Activated effector memory CD4-positive, alpha-beta T cell treated with Interleukin-2 at 50 U/mL for 16 hours (primary cell): ENCODE measurements at places on chromosomes 4 and X.

DNA sequence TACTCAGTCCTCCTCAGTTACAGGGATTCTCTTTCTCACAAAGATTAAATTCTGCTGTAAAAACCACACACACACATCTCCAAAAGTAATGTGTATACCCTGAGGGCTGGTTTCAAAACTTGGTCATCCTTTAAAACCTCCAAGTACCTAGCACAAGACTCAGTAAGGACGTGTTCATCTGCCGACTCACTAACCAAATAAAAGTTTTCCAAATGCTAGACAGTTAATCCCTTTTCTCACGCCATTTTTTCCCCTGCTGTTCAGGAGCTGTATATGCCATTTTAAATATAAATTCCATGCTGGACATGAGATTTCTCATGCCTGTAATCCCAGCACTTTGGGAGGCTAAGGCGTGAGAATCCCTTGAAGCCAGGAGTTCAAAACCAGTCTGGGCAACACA is 3.9 kb upstream of the SAT1 start:
- no peak for DNase-seq

- no peak for DNase-seq
Observed at GRCh38 chr4:15749001-15749400, 29.1 kb upstream of the CD38 start.

DNA sequence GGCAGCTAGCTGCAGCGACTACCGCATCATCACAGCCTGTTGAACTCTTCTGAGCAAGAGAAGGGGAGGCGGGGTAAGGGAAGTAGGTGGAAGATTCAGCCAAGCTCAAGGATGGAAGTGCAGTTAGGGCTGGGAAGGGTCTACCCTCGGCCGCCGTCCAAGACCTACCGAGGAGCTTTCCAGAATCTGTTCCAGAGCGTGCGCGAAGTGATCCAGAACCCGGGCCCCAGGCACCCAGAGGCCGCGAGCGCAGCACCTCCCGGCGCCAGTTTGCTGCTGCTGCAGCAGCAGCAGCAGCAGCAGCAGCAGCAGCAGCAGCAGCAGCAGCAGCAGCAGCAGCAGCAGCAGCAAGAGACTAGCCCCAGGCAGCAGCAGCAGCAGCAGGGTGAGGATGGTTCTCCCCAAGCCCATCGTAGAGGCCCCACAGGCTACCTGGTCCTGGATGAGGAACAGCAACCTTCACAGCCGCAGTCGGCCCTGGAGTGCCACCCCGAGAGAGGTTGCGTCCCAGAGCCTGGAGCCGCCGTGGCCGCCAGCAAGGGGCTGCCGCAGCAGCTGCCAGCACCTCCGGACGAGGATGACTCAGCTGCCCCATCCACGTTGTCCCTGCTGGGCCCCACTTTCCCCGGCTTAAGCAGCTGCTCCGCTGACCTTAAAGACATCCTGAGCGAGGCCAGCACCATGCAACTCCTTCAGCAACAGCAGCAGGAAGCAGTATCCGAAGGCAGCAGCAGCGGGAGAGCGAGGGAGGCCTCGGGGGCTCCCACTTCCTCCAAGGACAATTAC is 1.4 kb downstream of the AR start:
- DNase-seq: no peak

DNA sequence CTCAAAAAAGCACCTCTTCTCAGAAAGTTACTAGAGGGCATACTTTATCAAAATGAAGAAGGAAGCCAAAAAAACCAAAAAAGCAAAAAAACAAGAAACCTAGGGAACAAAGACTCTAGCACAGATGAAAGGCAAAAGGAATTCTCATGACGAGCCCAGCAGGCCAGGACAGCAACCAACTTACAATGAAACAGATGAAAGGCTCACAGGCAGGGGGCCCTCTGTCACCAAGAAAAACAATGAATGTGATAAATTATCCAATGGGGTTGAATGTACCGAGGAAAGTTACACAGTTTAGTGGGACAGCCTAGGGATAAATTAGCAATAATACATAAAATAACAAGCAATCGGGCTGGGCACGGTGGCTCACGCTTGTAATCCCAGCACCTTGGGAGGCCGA is 79.0 kb downstream of the GPR82 start:
- no peak for DNase-seq

DNA sequence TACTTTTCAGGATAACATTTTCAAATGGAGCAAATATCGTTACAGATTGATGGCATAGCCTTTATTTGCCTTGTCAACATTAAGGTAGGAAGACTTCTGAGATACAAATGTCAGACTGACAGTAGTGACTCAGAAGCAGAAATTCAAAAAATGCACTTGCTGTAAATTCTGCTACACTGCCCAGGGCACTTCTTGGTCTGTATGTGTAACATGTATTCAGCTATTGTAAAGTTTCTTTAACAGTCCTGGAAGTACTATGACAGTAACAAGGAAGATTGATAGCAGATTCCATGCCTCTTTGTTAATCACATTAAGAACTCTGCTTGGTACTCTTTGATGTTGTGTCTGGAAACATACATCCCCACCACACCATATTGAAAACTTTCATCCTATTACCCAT is 69.6 kb upstream of the PCDH18 start:
- no peak for DNase-seq

DNA sequence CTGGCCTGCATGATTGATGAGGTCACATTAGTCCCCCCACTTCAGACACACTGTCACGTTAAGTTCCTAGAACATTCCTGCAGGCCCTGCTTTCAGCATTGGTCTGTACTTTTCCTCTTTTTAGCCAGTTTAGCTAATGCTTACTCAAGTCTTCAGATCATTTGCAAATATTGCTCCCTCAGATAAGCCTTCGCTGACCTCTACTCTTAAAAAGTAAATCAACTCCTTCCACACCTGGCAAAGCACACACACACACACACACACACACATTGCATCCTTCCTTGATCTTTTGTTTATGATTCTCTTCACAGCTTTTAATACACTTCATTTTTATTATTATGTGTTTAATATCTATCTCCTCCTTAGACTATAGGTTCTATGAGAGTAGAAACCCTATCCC is 31.4 kb downstream of the PARM1 start:
- DNase-seq: no peak

DNA sequence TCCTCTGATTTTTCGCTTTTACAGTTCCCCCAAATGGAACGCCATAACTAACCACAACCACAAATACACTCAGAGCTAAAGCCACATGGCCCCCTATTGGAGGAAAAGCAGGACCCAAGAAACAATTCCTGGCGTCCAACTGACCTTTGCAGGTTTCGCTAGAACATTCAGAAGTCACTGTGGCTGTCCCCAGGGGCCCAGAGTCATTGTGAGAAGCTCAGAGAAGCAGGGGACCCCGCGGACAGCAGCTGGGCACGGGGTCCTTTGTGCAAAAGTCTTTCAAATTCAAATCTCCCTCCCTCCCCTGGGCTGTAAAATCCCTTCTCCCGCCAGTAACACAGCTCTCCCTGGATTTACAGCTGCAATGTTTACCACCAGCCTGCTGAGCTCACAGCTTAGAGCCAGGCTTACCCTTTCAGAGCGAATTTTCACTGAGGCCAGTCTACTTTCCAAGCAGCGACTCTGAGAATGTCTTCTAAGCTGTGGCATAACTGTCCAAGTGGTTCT is 214.8 kb downstream of the CRLF2 start:
- no peak for DNase-seq

- DNase-seq: no peak
Observed at GRCh38 chrX:119303137-119303536, 67.1 kb downstream of the PGRMC1 start.

DNA sequence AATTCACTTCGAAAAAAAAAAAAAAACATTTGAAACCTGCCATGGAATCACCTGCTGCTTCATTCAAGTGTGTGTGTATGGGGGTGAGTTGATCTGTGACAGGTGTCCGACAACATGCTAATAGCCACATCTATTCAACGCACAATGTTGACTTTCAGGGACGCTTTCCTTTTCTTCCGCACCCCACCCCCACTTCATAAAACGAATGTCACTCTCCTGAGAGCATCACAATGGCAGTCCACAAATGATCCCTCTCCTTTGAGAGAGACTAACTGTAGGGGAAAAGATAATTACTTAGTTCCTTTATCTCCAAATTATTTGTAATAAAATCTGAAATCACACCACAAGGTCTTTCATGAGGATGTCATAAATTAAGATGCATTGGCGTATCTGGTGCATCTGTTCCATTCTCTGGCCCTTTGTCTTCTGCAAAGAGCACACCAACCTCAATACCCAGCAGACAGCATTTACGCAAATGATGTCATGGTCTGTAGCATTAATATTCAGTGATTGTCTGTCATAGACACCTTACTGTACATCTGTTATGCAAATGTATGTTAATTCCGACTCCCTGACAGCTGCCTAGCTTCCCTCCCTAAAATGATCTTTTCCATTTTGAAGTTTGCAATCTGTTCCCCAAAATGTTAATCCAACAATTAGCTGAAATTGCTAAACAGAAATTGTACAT is 640.0 kb upstream of the BOD1L1 start:
- no peak for DNase-seq

- no peak for DNase-seq
Observed at GRCh38 chr4:144633215-144633614, 12.7 kb upstream of the HHIP start.

DNA sequence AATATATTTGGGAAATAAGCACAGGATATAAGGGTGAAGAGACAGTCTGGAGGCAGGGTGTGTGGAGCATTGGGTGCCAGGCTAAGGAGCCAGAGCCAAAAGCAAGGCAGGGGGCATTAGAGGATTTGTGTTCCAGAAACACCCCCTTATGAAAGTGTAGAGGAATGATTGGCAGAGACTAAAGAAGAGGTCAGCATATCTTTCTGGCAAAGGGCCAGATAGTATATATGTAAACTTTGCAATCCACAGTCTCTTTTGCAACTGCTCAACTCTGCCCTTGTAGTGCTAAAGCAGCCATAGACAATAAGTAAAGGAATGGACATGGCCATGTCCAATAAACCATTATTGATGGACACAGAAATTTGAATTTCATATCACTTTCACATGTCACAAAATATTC is 3.6 kb upstream of the SLC9A6 start:
- DNase-seq: no peak

DNA sequence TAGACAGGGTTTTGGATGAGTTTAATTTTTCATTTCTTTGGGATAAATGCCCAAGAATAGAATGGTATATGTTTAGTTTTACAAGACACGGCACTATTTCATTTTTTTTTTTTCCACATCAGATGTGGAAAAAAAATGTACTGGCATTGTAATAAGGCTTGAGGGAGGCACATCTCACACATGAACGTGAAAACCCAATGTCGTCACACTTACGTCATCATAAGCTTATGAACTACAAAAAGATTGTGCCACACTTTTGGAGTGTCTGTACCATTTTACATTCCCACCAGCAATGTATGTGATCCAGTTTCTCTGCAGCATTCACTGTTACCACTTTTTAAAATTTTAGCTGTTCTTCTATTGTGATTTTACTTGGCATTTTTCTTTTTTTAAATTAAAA is 74.2 kb downstream of the TAF1 start:
- no peak for DNase-seq

- no peak for DNase-seq
Observed at GRCh38 chr4:141350122-141350905, 129.6 kb downstream of the ZNF330 start.

- no peak for DNase-seq
Observed at GRCh38 chr4:144579411-144580030, 66.4 kb upstream of the HHIP start.

DNA sequence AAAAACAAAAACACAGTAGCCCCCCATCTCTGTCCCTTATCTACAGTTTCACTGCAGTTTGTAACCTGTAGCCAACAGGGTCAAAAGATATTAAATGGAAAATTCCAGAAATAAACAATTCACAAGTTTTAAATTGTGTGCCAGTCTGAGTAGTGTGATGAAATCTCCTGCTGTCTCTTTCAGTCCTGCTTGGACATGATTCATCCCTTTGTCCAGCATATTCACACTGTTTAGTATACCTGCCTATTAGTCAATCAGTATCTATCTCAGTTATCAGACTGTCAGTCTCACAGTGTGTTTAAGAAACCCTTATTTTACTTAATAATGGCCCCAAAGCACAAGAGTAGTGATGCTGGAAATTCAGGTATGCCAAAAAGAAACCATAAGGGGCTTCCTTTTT is 21.9 kb downstream of the CNOT6L start:
- no peak for DNase-seq
